K562 (cell line): ENCODE measurements at places on chromosomes 13 and 19. TPM values are rescaled to one million over a fixed set of nuclear protein-coding genes. Genes with fewer than 3 reads are reported as not detected.

Gene SMAD9
- total RNA-seq: 0.02 TPM in 1 of 2 replicates, not detected in the other

Gene KCNJ14
- total RNA-seq: 1.4 and 1.6 TPM in 2 replicates

Gene CEACAM6
- total RNA-seq: 0.24 and 0.29 TPM in 2 replicates

Gene OXGR1
- not detected in 2 replicates for total RNA-seq

Gene KCTD4
- total RNA-seq: not detected in 2 replicates

Gene ZIC2
- 18.0 and 22.1 TPM in 2 replicates for total RNA-seq

Gene IL4I1
- total RNA-seq: 0.55 and 0.76 TPM in 2 replicates

Gene ZNF90
- total RNA-seq: 0.58 and 0.89 TPM in 2 replicates

Gene ZNF610
- total RNA-seq: not detected in 2 replicates

Gene PSG6
- total RNA-seq: not detected in 2 replicates

Gene ZNF613
- 1.7 and 2.4 TPM in 2 replicates for total RNA-seq

Gene ZNF583
- total RNA-seq: 2.8 and 3.0 TPM in 2 replicates

Gene ZNF101
- 13.1 and 17.5 TPM in 2 replicates for total RNA-seq

Gene CGB3
- not detected in 2 replicates for total RNA-seq

Gene DIRAS1
- total RNA-seq: 12.0 and 12.8 TPM in 2 replicates

Gene ZC3H13
- total RNA-seq: 19.0 and 25.1 TPM in 2 replicates

Gene CGB8
- not detected in 2 replicates for total RNA-seq

Gene MBD3L2
- not detected in 2 replicates for total RNA-seq

Gene BRSK1
- 5.6 and 8.1 TPM in 2 replicates for total RNA-seq

Gene TLE2
- 13.1 and 15.2 TPM in 2 replicates for total RNA-seq

Gene STOML3
- not detected in 2 replicates for total RNA-seq

Gene SIGLEC14
- total RNA-seq: not detected in 2 replicates

Gene ZNF253
- total RNA-seq: 7.5 and 8.0 TPM in 2 replicates

Gene TMEM145
- 2.8 and 5.5 TPM in 2 replicates for total RNA-seq

Gene ZFP14
- total RNA-seq: 0.65 and 1.2 TPM in 2 replicates

Gene NLRP5
- total RNA-seq: 0.04 TPM in 1 of 2 replicates, not detected in the other

Gene GRIK5
- 0.51 and 0.58 TPM in 2 replicates for total RNA-seq

Gene MISP
- total RNA-seq: 0.20 and 0.29 TPM in 2 replicates

Gene ENOX1
- not detected in 2 replicates for total RNA-seq

Gene ALG11
- 19.2 and 19.6 TPM in 2 replicates for total RNA-seq

Gene CEBPA
- total RNA-seq: 0.49 and 0.53 TPM in 2 replicates
